ENCODE measurements at places on chromosomes 5 and 9. TPM values are rescaled to one million over a fixed set of nuclear protein-coding genes. Genes with fewer than 3 reads are reported as not detected.

- no peak for DNase-seq
Measured at GRCh38 chr9:32738501-32739172, 44.7 kb upstream of the TMEM215 start.

- no peak for DNase-seq
Measured at GRCh38 chr9:5579881-5580280, 49.0 kb upstream of the RIC1 start.

DNA sequence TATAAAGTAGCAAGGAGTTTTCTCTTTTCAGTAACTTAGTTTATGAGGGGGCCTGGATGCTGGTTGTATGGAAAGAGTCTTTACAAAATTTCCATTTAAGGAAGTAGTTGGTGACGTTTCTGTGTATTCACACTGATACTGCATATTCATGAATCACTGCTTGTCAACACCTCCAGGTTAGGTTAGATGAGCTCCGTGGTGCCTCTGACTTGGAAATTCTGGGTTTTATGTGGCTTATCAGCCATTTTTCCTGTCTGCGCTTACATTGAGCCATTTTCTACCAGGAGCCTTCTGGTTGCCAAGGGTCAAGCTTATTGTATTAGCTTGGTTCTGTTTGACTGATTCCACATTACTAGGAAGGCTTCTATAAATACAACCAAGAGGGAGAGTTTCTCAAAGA, 128.3 kb downstream of the SLC28A3 start:
- no peak for DNase-seq

CCDC69 gene
- 87.0 TPM for total RNA-seq

Data from esophagus squamous epithelium (tissue), 5 donors.